CD4-positive, alpha-beta memory T cell (primary cell): ENCODE measurements at places on chromosomes 1 and 21. TPM values are rescaled to one million over a fixed set of nuclear protein-coding genes. Genes with fewer than 3 reads are reported as not detected.
A peak's percentile ranks its signal among the peaks of the same experiment; 100 is the strongest.

- H3K27ac ChIP-seq: no peak overlapping the region
- H3K27me3 ChIP-seq: no peaks in the 10 kb centered on the region
- no peak overlapping the region for H3K4me3 ChIP-seq
- DNase-seq: no peak
- H3K4me1 ChIP-seq: peaks cover 14% of the 10 kb centered on the region
These were observed 103.6 kb downstream of the GALNT2 start for GRCh38 chr1:230170622-230171021.

GRCh38 chr1:85322655-85323054, 46.2 kb upstream of the BCL10 start:
- H3K4me1 ChIP-seq: no peaks in the 10 kb centered on the region
- H3K36me3 ChIP-seq: no peaks in the 10 kb centered on the region
- no peaks in the 10 kb centered on the region for H3K27me3 ChIP-seq
- no peak overlapping the region for H3K4me3 ChIP-seq
- no peak overlapping the region for H3K27ac ChIP-seq

DNA sequence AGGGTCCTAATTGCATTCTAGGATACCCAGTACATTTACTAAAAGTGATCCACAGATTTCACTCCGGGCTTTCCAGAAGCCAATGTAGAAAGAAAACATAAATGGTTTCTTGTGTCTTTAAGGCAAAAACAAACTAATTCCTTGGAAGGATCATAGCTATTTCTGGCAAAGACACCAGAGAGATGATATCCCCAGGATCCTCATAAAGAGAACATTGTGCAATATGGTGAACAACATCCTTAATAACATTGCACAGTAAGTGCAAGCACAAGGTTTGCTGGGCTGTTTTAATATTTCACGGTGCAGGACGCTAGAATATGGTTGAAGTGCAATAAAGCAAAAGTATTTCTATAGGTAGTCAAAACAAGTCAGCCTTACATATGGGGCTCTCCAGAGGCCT, 83.0 kb downstream of the NTPCR start:
- no peaks in the 10 kb centered on the region for H3K4me1 ChIP-seq
- no peak overlapping the region for H3K27ac ChIP-seq
- no peak for DNase-seq
- H3K36me3 ChIP-seq: no peaks in the 10 kb centered on the region

DNA sequence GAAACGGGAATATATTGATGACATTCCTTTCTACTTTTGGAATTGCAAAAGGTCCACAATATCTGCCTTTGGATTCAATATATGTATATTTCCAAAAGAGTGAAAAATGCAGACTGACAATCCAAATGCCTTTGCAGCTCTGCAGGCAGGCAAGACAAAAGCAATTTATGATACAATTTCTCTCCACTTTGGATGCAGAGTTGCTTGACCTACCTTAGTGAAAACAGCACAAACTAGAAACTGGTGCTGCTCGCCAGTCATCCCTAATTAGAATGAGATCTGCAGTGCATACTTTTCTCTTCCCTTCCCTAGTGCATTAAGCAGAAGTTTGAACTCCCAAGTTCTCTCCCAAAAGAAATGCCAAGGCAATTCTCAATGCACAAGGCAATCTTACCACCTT, 56.8 kb downstream of the KIAA0319L start:
- no peaks in the 10 kb centered on the region for H3K36me3 ChIP-seq
- no peak for DNase-seq

DNA sequence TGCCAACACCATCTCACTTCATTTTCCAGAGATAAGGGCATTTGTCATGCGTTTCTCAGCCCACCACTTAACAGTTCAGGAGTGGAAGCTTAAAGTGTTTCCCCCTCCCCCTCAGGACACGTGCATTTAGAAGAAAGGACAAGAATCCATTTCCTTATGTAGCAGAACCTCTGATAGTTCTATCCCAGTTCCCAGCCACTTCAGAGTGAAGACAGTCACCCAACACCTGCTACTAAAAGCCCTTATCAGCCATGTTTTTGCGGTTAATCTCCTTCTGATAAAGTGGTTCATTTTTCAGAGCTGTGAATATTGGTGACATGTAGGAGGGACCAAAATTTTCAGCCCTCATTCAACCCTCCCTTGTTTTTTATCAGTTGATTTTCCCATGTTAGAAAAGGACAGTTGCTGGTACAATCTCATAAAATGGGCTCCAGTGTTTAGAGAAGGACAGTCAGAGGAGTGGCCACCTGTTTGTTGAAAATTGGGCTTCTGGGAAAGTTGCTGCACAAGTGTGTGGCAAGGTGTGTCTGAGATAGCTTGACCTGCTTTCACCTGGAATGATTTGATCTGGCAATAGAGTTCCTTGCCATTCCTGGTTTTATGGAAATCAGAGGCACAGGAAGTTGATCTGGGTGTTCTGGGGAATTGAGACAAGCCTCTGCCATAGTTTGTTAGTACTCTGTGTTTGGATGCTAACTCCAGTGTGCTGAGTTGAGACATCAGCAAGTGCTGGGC, 114.0 kb downstream of the PPP1R12B start:
- H3K4me3 ChIP-seq: no peak overlapping the region
- no peak for DNase-seq
- H3K36me3 ChIP-seq: no peaks in the 10 kb centered on the region
- H3K27ac ChIP-seq: no peak overlapping the region

Gene ASPM
- total RNA-seq: 0.38 TPM

Gene KAZN
- 0.47 TPM for total RNA-seq

GRCh38 chr1:104932949-104933679, 1183.4 kb downstream of the AMY1C start:
- H3K4me1 ChIP-seq: no peaks in the 10 kb centered on the region
- DNase-seq: no peak
- no peaks in the 10 kb centered on the region for H3K27me3 ChIP-seq
- no peak overlapping the region for H3K4me3 ChIP-seq
- no peaks in the 10 kb centered on the region for H3K36me3 ChIP-seq
- no peak overlapping the region for H3K27ac ChIP-seq

Gene IVL
- not detected for total RNA-seq

DNA sequence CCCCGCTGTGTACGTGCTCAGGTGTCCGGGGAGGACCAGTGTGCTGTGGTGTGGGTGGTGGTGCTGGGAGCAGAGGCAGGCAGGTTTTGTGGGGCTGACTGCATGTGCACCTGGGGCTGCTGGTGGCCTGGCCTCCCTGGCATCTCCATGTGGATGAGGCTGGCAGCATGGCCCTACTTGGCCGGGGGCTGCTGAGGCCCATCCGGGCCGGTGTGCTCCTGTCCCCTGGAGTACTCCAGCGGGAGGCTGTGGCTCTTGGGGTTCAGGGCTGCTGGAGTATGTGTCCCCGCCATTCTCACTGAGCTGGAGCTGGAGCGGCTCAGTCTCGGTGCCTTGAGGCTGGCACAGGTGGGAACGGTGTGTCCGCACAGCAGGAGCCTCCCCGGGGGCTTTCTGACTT, 20.8 kb upstream of the PEX10 start:
- H3K4me1 ChIP-seq: no peaks in the 10 kb centered on the region
- H3K27me3 ChIP-seq: no peaks in the 10 kb centered on the region
- no peaks in the 10 kb centered on the region for H3K36me3 ChIP-seq
- H3K4me3 ChIP-seq: no peak overlapping the region

GRCh38 chr1:40478276-40478675, 1.2 kb downstream of the ZFP69 start:
- H3K27ac ChIP-seq: peak overlapping the region; percentile 52
- peak overlapping the region; percentile 61 for H3K4me3 ChIP-seq
- H3K36me3 ChIP-seq: peaks cover 15% of the 10 kb centered on the region
- no peak for DNase-seq
- peaks cover 13% of the 10 kb centered on the region for H3K4me1 ChIP-seq
- H3K27me3 ChIP-seq: no peaks in the 10 kb centered on the region

Gene SH2D5
- total RNA-seq: 0.38 TPM

Gene ERMAP
- 8.6 TPM for total RNA-seq

GRCh38 chr1:23124259-23125026, 44.2 kb downstream of the LUZP1 start:
- no peak for DNase-seq
- H3K36me3 ChIP-seq: no peaks in the 10 kb centered on the region
- no peak overlapping the region for H3K4me3 ChIP-seq
- no peak overlapping the region for H3K27ac ChIP-seq
- peaks cover 39% of the 10 kb centered on the region for H3K4me1 ChIP-seq
